Activated T-helper 17 cell treated with anti-CD3 and anti-CD28 coated beads, Interleukin-2, amount 50 U/mL, for 72 hours (primary cell): ENCODE measurements at places on chromosomes 6 and 20. TPM values are rescaled to one million over a fixed set of nuclear protein-coding genes. Genes with fewer than 3 reads are reported as not detected.

GRCh38 chr20:41204304-41205265 is 67.2 kb downstream of the PLCG1 start:
- no peak for ATAC-seq

- ATAC-seq, result no peak
These were observed 30.1 kb downstream of the CDS2 start for GRCh38 chr20:5156675-5157448.

GRCh38 chr20:31915491-31916280 is 36.2 kb downstream of the PDRG1 start:
- ATAC-seq, result no peak

- no peak for ATAC-seq
These were observed 161.6 kb downstream of the ZDHHC14 start for GRCh38 chr6:157542414-157543160.

ADGB gene
- total RNA-seq, result not detected

GRCh38 chr20:31914170-31914569 is 37.7 kb downstream of the PDRG1 start:
- no peak for ATAC-seq

- no peak for ATAC-seq
These were observed 18.5 kb downstream of the POM121L2 start for GRCh38 chr6:27293436-27294098.

GRCh38 chr6:6803180-6803977 is 214.9 kb downstream of the LY86 start:
- ATAC-seq, result peak; percentile 70

GRCh38 chr6:109672175-109672574 is 18.8 kb downstream of the AK9 start:
- ATAC-seq, result no peak

DNA sequence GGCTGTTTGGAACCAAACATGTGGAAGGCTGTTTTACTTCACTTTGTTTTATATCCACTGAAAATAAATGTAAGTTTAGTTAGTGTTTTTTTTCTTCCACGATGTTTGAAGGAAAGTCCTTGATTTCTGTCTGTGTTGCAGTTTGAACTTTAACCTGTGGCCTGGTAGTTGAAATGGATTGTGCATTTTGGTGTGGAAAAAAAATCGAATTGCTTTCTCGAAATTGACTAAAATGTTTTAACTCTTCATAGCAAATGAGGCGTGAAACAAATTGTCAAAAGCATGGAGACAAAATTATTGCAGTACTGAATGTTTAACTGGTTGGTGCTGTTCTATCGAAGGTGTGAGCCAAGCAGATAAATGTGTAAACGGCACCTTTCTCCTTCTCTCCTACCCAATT is 24.5 kb downstream of the ARID1B start:
- no peak for ATAC-seq

DNA sequence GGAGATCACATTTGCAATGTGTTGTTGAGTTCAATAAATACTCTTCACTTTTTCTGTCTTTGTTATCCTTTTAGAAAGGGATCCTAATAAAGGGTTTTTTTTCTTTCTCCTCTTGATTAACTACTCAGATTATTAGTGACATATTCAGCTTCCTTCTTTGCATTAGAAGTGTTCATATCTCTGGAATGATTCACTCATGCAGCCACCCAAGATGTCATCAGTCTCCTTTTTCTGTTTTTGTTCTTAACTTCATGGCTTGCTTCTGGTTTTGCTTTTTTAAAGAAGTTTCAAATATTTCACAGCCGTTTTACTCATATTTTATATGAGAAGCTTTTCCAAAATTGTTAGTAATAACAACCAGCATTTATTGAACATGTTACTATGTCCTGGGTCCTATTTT is 187.6 kb downstream of the TMEM242 start:
- no peak for ATAC-seq

GPR6 gene
- total RNA-seq, result not detected

GRCh38 chr6:38054527-38055202 is 235.1 kb downstream of the ZFAND3 start:
- ATAC-seq, result no peak

GRCh38 chr6:33875696-33876095 is 71.9 kb upstream of the MLN start:
- no peak for ATAC-seq

DNA sequence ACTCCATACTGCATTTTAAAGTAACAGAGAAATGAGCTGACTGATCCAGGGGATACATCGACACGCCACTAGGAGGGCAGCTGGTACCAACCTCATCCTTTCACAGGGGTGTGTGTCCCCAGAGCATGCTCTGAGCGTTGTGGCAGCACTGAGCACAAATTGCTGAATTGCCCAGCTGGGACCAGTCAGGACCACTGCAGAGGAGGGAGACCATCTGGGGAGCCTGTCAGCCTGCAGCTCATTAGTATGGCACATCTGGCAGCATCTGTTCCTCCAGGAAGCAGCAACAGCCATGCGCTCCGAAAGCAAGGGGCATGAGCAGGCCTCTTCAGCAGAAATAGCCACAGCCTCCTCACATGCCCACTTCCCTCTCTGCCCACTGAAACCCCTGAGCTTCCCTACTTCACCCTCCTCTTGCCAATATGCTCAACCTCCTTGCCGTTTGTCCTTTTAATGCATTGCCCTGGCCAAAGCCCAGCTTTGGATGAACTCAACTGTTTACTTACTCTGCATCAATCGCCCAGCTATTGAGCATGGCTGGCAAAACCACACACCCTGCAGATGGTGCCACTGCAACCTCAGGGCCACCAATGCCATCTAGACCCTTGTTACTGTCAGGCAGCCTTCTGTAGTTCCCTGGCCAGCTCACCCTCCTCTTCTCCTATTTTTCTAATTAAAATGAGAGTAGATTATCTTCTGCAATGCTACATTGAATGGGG is 77.6 kb upstream of the NEDD9 start:
- no peak for ATAC-seq

GRCh38 chr6:8995156-8995555 is 559.8 kb upstream of the SLC35B3 start:
- no peak for ATAC-seq

TMEM74B gene
- 0.89 TPM for total RNA-seq

BTN3A1 gene
- 70.0 TPM for total RNA-seq
